Mesothelial cell of epicardium (in vitro differentiated cells): ENCODE measurements at places on chromosomes 5 and 9.

DNA sequence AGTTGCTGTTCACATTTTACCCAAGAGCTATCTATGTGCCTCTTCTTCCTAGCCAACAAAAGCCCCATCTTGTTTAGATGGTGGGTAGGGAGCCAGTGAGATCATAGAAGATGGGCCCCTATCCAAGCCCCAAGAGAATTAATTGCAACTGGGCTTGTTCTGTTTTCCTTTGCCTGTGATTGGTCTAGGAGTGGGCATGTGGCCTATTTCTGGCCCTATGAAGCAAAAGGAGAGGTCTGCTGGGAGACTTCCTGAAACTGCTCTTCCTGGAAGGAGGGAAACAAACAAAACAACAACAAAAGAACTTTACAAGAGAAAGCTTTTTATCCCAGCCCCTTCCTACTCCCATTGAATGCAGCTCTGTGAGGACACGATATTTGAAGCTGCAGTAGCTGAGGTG, 32.5 kb upstream of the ALDOB start:
- no peak for DNase-seq

GRCh38 chr5:91418158-91418557, 35.0 kb upstream of the ARRDC3 start:
- DNase-seq, result no peak

GRCh38 chr9:95552814-95553546, 36.2 kb upstream of the PTCH1 start:
- DNase-seq, result peak; percentile 67

- no peak for DNase-seq
Measured at GRCh38 chr5:32951878-32952277, 240.8 kb downstream of the NPR3 start.

DNA sequence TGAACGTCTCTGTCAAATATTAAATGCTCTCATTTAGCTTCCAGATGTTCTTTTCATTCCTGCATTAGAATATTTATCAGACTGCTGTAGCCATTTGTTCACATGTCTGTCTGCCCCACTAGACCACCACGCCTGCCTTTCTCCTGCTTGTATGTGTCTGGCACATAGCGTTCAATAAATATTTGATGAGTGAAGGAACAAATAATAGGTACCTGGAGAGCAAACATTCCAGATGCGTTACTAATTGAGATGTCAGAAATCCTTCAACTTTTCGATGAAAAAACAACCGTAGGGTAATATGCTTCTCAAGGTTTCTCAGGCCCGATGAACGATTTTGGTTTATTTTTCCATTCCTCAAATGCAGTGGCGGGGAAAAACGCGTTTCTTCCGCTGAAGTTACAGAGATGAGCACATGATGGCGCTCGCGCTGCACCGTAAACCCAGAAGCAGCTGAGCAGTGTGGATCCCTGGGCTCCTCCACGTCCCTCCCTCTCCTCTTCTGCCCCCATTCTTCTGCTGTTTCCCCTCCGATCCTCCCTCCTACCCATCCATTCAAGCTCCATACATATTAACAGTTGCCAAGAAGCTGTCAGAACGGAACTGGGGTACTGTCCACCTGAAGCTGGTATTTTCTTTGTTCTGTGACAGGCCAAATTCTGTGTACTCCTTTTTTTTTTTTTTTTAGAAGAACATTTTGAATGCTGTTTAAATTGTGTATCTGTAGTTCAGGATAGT, 245.4 kb downstream of the MPDZ start:
- peak; percentile 41 for DNase-seq
